Effector CD4-positive, alpha-beta T cell (primary cell): ENCODE measurements at places on chromosomes 1 and 21.

DNA sequence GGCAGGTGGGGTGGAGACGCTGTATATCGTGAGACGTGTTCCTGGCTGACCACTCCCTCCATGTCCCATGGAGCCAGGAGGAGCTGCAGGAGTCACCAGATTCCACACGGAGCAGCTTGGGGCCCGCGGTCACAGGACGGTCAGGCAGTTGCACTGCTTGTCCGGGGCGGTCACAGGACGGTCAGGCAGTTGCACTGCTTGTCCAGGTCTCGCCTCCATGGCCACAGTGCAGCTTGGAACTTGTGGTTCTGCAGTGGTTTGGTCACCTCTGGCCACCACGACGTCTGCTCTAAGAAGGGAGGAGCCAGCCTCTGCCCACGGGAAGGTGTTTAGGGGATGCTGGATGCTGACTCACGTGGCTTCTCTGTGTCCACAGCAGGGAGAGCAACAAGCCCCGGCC, 33.0 kb downstream of the SLX9 start:
- no peak for DNase-seq

DNA sequence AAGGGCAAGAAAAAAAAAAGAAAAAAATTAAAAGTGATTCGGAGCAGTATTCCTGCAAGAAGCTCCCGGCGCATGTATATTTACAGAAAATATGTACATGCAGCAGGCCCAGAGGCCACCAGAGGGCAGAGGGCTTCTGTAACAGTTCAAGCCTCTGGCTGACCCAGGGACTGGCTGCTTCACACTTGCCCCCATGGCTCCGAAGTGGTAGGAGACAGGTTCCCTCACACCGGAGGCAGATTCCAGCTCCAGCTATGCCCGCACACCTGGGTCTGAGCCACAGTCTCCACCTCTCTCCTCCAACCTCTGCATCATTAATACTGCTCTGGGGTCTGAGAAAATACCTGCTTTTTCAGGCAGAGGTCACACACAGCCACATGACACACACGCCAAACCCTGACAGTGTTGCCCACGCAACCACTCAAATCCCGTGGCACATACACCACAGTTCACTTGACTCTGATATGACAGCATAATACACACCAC, 2.2 kb upstream of the ARHGAP30 start:
- peak; percentile 28 for DNase-seq

DNA sequence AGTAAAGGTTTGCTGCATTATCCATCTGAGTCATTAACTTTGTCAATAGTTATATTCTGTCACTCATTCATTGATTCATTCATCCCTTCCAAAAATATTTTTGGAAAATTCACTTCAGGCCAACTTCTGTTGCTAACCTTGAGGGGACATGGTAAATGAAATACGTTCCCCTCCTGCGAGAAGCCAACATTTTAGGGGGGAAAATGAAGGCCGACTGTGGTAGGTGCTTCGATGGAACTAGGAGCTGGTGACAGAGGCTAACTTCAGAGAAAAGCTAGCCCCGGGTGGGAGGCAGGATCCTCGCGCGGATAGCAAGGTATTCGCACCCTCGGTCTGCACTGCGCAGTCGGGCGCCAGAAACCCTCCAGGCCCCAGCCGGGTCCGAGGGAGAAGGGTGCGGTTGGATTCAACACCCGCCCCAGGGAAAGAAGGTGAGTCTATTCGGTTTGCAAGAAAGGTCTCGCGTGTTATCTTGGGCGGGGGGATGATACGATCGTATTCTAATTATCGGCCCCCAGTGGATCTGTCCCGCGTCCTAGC, 646 bp upstream of the RRP15 start:
- no peak for DNase-seq

GRCh38 chr1:45923343-45923742, 119.9 kb downstream of the MAST2 start:
- no peak for DNase-seq

DNA sequence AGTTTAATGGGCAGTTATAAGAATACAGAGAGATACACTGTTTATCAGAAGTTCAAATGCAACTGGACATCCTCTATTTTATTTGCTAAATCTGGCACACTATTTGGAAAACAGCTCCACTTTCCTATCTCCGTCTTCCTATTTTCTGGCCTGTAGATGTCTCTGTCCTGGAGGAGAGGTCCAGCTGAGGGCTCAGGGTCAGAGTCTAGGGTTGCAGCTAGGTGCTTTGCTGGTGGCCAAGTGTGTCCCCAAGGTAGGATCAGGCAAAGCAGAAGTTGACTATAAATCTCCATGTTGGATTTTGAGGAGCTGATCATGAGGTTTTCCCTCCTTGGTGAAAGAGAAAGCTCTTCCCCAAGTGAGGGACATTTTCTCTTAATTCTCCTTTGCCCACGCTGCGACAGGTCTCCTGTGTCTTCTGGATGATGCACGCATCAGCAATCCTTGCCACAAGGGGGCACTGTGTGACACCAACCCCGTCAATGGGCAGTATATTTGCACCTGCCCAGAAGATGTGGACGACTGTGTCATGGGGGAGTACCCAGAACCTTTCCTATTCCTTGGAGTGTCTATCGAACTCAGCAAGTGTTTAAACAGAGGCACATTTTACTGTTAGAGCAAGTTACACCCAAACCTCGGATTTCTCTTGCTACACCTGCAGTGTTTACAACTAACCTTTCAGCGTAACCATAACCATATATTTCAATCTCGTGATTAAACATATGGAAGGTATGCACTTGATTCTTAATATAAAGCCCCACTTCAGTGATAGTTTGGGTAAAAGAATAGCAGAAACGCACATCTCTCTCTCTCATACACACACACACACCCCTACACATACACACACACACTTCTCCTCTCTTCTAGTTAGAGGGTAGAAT, 10.2 kb downstream of the ADAM30 start:
- peak; percentile 12 for DNase-seq

DNA sequence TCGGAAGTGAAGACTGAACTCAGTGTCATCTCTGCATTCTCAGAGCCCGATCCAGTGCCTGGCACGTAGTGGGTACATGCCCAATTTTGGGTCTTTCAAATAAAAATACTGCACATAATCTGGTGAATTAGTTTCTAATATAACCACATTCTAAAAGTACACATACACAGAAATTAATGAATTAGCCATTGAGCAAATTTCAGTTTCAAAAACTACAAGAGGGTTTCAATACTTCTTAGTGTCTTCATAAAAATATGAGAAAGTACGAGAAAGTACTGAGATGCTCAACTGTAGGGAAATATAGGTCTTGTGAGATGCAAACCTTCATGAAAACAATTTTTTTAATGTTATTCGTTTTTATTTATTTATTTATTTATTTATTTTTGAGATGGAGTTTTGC, 86.9 kb downstream of the SMYD2 start:
- no peak for DNase-seq

- no peak for DNase-seq
Measured at GRCh38 chr1:153192697-153193096, 10.5 kb upstream of the LELP1 start.

- DNase-seq, result no peak
Measured at GRCh38 chr1:44050261-44050660, 19.0 kb upstream of the SLC6A9 start.
